ENCODE measurements at places on chromosomes 16 and 17. TPM values are rescaled to one million over a fixed set of nuclear protein-coding genes. Genes with fewer than 3 reads are reported as not detected.

The UNC13D gene
- 4.7 TPM for polyA plus RNA-seq

- no peak for DNase-seq
Observed at GRCh38 chr17:41223821-41224220, 2.6 kb upstream of the KRTAP9-2 start.

The ATF7IP2 gene
- polyA plus RNA-seq, result 4.7 TPM

GRCh38 chr17:78974635-78975591 is 4.8 kb downstream of the LGALS3BP start:
- peak; percentile 87 for DNase-seq

DNA sequence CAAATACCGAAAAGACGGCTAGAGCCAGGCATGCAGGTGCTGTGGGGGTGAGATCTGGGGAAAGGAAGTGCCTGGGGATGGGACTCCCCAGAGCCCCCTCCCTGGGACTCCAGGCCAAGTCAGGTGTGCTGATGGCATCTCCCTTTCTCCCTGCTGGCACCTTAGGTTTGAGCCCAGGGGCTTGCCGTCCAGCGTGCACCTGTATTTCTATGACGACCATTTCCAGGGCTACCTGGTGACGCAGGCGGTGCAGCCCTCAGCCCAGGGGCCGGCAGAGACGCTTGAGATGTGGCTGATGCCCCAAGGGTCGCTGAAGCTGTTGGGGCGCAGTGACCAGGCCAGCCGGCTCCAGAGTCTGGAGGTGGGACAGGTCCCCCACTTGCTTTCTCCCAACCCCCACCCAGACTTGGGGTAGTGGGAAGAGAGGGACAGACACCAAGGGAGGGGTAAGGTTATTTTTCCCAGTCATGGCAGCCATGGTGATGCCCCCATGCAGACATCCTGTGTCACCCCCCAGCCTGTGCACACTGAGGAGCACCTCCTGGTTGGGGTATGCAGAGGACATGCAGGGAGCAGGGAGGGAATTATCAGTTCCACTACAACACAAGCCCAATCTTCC is 11.1 kb downstream of the XYLT2 start:
- DNase-seq, result no peak

The TPSG1 gene
- polyA plus RNA-seq, result 1.5 TPM

- DNase-seq, result no peak
Observed at GRCh38 chr16:88655733-88656281, 5.0 kb upstream of the CYBA start.

DNA sequence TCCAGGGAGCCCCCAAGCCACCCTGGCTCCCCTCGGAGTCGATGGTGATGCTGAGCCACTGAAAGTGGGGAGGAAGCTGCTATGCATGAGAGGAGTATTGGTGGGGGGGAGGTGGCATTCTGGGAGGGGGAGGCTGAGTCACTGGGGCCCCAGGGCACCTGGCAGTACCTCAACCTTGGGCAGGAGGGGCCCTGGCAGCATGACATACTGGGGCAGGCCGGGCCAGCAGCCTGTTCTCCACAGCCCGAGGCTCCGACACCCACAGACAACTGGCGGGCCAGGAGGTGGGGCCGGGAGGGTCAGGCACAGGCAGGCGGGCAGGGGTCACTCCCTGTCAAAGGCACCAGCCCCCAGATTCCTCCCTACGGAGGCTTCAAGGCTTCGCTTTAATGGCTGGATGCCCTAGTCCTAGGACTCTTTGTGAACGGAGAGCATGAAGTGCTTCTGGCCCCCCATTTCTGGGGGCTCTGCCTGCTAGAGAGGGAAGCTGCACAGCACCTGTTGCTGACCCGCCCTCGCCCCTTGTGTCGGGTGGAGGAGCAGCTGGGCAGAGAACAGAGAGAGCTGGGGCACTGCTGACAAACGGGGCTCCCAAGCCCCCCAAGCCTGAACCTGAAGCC is 928 bp downstream of the CASKIN2 start:
- no peak for DNase-seq

GRCh38 chr17:45063198-45063597 is 2.1 kb downstream of the NMT1 start:
- DNase-seq, result no peak

- no peak for DNase-seq
Observed at GRCh38 chr17:28159924-28160323, 117.4 kb downstream of the NLK start.

The MLKL gene
- 2.8 TPM for polyA plus RNA-seq

The KLHL36 gene
- polyA plus RNA-seq, result 13.4 TPM

DNA sequence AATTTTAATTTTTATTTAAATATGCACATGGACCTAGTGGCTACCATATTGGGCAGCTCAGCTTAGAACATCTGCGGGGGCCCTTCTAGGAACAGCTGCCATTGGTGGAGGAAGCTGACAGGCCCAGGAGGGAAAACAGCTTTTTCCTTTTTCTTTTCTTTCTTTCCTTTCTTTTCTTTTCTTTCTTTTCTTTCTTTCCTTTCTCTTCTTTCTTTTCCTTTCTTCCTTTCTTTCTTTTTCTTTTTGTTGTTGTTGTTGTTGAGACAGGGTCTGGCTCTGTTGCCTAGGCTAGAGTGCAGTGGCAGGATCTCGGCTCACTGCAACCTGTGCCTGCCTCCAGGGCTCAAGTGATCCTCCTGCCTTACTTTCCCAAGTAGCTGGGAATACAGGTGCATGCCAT is 43.4 kb downstream of the ATP2C2 start:
- no peak for DNase-seq

The TLCD1 gene
- polyA plus RNA-seq, result 4.5 TPM

The SLFN14 gene
- 0.23 TPM for polyA plus RNA-seq

The GCGR gene
- not detected for polyA plus RNA-seq

DNA sequence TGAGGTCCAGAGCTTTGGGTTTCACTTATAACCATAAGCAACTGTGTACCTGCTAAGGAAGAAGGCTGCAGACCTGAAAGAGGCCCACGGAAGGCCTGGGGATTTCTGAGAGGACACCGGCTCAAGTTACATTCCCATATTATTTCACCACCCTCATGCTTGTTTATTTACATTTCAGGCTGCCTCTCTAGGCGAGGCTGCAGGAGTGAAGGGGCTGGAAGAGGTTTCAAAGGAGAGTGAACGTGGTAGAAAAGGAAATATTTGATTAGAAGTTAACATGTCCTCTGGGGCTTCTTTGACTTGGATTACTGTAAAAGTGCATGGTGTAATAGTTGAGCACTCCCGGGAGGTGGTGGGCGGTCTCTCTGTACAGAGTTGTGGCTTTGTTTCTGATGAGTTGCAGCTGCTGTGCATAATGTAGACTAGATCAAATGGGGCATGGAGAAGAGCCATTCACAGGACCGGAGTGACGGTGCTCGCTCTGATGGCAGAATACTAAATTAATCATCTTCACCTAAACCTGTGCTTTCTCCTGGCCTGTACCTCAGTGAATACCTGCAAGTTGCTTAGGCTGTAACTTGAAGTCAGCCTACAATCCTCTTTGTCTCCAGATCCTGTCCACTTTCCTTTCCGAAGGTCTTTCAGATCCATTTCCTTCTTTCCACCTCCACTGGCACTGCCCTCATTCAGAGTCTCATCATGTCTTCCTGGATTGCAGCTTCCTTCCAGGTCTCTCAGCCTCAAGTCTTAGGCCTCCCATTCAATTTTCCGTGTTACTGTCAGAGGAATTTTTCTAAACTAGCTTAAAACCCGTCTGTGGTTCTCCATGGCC is 1.9 kb upstream of the CPD start:
- DNase-seq, result peak; percentile 35

- DNase-seq, result no peak
Observed at GRCh38 chr17:46982577-46982976, 3.5 kb upstream of the RPRML start.

GRCh38 chr17:28113269-28113668 is 70.8 kb downstream of the NLK start:
- DNase-seq, result no peak

The POLDIP2 gene
- 56.9 TPM for polyA plus RNA-seq

The HSBP1 gene
- 123 TPM for polyA plus RNA-seq

GRCh38 chr17:83012200-83012785 is 67.1 kb upstream of the METRNL start:
- DNase-seq, result peak; percentile 55

- DNase-seq, result no peak
Observed at GRCh38 chr17:7951143-7951792, 19.3 kb downstream of the CNTROB start.

- peak; percentile 60 for DNase-seq
Observed at GRCh38 chr17:57783338-57783742, 38.2 kb upstream of the CCDC182 start.

The GALR2 gene
- not detected for polyA plus RNA-seq

DNA sequence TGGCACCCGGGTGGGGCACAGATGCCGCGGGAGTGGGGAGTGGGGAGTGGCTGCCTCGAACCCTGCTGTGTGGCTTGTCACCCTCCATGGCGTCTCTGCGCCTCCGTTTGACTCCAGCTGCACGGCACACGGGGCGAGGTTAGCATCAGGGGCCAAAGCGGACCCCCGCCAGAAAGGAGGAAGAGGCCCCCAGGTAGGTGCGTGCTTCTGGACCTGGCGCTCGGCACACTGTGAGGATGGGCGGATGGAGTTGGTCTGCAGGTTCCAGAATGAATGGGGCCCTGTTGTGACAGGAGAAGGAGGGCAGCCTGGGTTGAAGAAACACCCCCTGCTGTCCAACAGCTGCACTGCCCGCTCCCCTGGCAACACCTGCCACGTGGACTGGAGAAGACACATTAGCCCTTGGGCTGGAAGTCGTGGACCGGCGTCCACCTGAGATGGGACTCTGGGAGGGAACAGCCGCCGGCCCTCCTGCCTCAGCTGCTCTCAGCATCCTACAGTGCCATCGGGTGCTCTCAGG is 9.4 kb upstream of the FASN start:
- no peak for DNase-seq

DNA sequence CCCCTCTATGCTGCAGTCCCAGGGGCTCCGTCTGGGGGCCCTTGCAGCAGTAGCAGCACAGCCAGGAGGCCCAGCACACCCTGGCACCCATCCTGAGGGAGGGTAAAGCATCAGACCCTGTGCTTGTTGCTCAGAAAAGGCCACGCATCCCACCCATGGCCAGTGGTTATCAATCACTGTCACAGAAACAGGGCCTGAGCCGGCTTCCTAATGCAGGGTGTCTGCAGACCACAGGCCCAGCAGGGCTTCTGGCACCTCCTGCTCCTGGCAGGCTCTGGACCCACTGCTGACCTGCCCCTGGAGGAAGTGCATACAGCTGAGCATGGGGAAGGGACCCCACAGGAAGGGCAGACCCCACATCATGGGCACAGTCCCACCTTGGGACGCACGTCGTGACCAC is 26.9 kb upstream of the CDH15 start:
- DNase-seq, result no peak

GRCh38 chr17:1183171-1183873 is 3.5 kb upstream of the ABR start:
- DNase-seq, result peak; percentile 35

Data from muscle of back (tissue), 13 donors.